ENCODE measurements at places on chromosomes 4 and X.

DNA sequence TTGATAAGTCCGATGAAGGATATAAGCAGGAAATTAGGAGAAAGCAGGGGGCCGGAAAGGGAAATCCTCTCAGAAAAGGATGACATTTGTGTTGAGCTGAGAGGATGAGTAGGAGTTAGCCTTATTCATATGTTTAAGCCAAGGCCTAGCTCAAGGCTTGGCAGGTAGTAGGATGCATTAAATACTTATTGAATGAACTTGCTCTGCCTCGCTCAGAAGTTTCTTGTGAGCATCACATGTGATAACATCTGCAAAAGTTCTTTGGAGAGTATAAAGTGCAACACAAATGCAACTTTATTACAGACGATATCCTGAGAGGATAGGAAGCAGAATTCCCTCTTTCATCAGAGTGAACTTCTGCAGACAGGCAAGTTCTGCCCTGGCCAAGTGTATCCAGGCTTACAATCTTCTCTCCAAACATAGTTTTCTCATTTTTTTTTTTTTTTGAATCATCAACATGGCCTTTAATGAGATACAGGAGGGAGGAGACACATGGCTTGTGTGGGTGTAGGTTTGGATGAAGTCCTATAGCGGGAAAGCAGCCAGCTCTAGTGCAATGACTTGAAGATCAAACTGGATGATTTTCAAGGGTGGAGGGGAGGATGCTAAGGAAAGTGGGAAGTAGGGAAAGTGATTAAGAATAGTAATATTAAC lies 48.1 kb downstream of the LUZP4 start:
- DNase-seq: no peak

- DNase-seq: peak; percentile 26
These were observed 9.2 kb downstream of the VSIG4 start for GRCh38 chrX:66030505-66031317.

GRCh38 chr4:159278399-159278798 lies 175.5 kb downstream of the RAPGEF2 start:
- DNase-seq: no peak

GRCh38 chrX:50082741-50083140 lies 118.1 kb downstream of the AKAP4 start:
- no peak for DNase-seq

DNA sequence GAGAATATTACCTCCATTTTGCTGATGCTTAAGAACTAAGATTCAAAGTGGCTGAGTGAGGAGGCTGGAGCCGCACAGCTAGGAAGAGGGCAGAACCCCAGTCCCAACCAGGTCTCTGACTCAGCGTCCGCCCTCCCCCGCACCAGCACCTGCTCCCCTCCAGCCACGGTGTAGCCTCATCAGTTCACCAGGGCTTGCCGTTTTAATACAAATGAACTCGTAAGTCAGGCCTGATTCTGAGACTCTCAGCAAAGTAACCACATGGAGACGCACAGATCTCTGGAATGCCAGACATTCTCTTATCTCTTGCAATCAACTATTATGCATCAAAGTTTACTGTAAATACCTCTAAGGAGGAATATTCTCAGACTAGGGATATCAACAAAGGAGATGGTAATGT lies 52.4 kb downstream of the ENPP6 start:
- peak; percentile 75 for DNase-seq

GRCh38 chr4:114284629-114285028 lies 305.2 kb upstream of the ARSJ start:
- DNase-seq: no peak

GRCh38 chrX:103356130-103356798 lies at the start of gene TCEAL9:
TSS of gene TCEAL9 (plus strand) at chrX:103356506. CDS start at chrX:103357685, 1,179 bp downstream.
- DNase-seq: peak; percentile 34

DNA sequence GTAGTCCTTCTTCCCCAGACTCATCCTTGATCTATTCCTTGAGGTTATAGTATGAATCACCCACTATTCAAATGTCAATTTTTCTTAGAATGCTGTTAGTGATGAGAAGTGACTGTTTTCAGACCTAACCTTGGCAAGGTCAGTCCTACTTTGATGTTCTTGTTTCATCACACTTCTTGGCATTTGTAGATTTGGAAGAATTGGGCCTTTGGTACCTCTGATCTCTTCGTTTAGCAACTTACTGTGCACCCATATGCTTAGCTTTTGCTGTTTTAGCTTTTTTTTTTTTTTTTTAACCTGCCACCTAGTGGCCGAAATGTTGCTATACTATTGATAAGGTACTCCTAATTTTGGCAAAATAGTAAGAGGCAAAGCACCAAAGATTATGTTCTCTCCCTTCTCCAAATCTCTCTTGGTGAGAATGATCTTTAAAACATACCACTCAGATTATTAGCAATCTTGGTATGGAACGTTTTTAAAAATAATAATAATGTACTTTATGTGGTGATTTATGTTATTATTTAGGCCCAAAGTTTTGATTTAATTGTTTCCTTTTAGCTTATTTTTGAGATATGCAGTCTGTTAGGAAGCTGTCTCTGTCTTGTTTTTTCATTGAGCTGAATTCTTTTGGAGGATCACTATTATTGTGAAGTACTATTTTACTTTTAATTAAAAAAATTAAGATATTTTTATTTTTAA lies 16.6 kb downstream of the DCK start:
- peak; percentile 2 for DNase-seq

DNA sequence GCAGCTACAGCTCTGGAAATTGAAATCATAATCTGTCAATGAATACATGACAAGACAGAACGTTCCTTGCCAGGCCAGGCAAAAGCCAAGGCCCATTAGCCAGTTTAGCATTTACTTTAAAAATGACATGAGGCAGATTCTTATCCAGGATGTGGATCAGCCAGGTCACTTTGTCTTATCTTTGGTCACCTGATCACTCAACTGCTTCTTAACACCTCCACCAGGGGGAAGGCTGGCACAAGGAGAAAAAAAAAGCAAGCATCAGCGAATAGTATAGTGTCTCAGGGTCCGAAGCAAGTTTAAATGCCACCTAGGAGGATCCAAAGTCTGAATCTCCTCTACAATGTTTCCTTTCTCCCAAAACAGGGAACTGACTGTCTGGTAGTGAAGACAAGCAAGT lies 18.8 kb downstream of the ATP1B4 start:
- peak; percentile 30 for DNase-seq

DNA sequence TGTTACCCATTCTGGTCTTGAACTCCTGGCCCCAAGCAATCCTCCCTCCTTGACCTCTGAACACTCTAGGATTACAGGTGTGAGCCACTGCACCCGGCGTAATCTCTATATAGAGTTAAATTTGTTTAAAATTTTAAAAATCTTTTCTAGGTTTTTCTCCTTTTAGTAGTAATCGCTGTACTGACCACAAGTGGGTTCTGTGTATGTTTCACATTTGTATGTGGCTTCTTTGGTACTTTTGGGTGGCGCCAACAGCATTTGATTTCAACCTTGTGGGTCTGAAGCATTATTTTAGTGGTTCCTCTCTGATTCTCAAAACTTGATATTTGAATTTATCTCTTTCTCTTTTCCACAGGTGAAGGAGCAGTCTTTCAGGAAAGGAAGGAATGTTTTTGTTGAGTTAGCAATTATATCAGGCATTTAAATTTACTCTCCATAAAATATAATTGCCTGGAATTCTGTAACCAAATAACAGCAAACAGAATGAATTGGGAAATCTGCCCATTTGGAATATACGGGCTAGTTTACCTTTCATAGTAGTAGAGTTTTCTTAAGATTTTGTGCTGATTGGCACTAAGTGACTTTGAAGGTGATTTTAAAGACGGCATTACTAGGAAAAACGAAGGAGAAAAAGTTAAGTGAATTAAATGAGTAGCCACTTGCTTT lies 29.5 kb downstream of the ARHGAP10 start:
- no peak for DNase-seq

DNA sequence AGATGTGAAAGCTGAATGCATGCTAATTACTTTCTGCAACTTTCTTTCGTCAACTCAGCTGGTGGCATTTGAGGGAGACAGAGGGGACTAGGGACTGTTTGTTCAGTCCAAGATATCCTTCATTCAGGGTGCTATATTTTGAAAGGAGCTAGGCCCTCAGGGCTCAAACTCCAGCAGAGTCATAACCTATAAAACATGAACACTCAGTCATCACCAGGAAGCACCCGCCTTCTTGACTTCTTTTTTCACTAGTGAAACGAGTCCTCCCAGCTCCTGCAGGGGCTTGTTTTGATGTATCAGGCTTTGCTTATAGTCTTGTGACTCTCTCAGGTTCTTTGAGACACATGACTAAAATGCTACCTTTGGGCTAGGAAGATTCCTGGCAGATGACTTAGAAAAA lies 230.6 kb downstream of the PCDH7 start:
- DNase-seq: peak; percentile 1

- DNase-seq: no peak
These were observed 639 bp upstream of the PRDM5 start for GRCh38 chr4:120923207-120923522.

DNA sequence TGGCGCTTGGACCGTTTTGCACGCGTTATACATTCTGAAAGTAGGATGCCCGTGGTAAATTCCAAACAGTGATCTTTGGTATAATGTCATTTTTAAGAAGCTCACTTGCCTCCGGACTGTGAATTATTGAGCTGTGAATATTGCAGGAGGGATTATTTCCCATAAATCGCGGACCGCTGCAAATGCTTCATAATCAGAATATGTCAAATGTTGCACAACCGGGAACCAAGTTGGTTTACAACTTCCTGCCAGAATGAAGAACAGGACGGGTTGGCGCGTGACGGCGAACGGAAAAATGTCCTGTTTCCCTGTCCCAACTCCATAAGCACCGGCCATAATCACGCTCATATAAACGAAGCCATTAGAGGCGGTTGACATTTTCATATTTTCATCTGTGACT lies 67.6 kb downstream of the SHOX start:
- DNase-seq: peak; percentile 2

DNA sequence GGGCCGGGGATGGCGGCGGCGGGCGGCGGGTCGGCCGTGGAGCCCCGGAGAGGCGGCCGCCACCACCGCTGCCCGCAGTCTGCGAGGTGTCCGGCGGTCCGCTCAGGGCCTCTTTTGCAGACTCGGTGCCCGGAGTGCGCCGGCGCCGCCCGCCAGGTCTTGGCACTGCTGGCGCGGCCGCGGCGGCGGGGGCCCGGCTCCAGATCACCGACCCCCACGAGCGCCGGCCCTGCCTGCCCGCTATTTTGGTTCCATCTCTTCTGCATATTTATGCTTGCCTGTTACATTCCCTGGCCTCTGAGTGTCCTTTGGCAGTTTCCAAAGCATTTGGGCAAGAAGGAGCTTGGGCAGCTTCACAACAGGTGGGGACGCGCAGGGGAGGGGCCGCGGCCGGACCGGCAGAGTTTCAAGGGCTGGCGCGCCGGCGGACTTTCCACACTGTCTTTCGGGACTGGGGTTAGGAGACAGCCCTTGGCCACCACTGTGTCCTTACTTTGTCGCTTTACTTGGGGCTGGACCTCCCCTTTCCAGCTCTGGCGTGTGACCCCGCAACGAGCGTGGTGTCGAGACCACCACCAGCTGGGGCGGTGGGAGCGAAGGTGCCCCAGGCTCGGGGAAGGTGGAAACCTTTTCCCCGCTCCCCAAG lies 668 bp upstream of the TAPT1 start:
- DNase-seq: peak; percentile 72

DNA sequence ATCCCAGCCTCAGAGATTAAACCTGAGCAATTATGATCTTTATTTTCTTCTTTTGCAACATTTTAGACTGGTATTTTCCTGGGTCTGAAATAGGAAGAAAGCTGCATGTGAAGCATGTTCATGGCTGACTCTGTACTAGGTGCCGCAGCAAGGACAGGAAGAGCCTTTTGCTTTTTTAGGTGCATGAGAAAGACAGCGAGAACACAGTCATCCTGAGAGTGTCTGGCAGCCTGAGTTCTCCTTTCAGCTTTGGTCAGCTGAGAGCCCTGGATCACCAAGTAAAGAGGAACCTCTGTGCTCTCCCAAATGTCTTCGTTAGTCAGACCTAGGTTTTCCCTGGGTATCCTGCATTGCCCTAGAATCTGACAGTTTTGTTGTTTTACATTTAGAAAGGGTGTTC lies 29.8 kb downstream of the FAM149A start:
- DNase-seq: no peak

DNA sequence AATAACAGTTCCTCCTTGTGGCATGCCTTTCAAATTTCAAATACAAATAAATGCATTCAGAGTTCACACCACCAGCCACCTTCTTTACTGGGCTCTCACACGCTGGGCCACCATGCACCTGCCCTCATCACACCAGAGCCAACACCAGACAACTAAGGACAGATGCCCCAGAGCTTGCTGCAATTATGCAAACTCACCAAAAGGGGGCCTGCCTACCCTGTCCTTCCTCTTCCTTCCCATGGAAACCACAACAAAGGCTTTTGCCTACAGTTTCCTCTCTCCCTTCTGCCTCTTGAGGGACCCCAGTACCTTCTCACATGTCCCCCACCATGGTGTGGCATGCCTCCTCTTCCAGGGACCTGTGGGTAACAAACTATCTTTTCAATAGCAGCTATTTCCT lies 1333.9 kb upstream of the TENM3 start:
- no peak for DNase-seq

DNA sequence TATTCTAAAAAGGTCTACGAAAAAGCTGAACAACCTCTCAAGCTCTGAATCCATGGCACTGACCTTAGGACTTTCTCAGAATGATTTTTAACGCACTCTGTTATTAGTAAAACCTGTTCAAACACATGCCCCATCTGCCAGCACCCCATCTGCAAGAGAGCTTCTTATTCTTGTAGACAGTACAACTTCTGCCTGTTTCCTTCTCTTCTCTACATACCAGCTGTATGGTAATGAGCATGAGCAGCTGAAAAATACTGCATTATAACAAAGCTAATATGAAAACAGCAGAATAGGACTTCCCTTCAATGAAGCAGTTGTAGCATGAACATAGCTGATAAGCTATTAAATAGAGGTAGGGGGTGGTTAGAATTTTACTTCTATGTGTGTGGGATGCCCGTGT lies 167.9 kb downstream of the FBXW7 start:
- DNase-seq: no peak

GRCh38 chrX:149511081-149511480 lies 6.0 kb upstream of the IDS start:
- peak; percentile 85 for DNase-seq

- no peak for DNase-seq
These were observed 139.2 kb upstream of the AADAT start for GRCh38 chr4:170229006-170229405.

DNA sequence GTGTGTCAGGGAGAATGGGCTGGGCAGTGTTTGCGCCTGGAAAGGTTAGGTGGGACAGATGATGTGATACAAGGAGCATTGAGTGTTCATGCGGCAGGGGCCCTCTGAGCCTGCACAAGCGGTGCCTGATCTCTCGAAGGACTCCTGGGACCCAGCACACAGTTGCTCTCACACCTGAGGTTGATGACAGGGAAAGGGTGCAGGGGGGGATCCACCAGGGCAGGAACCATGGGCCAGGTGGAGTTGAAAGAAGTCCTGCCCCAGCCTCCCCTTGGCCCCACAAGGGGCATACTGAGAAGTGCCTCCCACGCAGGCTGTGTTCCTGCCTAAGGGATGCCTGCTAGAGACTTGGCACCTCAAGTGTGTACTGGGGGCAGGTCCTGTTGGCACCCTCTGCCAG lies 33.1 kb downstream of the TKTL1 start:
- DNase-seq: no peak

DNA sequence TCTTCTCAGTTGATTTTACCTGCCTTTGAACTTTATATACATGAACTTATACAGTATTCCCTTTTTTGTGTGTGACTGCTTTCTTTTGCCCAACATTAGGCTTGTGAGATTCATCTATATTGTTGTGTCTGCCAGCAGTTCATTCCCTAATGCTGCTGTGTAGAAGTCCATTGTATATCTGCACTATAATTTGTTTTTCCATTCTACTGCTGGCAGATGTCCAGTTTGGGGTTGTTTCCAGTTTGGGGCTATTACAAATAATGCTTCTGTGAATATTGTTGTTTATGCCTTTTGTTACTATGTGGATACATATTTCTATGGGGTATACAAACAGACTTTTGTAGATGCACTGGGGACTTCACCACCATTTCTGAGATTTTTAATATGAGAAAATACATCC lies 268.4 kb downstream of the DCTD start:
- no peak for DNase-seq
